ENCODE measurements at places on chromosomes 4 and X.

- DNase-seq: no peak
Measured at GRCh38 chrX:3066555-3066954, 25.3 kb downstream of the ARSF start.

- no peak for DNase-seq
Measured at GRCh38 chr4:61332693-61333092, 132.6 kb downstream of the ADGRL3 start.

DNA sequence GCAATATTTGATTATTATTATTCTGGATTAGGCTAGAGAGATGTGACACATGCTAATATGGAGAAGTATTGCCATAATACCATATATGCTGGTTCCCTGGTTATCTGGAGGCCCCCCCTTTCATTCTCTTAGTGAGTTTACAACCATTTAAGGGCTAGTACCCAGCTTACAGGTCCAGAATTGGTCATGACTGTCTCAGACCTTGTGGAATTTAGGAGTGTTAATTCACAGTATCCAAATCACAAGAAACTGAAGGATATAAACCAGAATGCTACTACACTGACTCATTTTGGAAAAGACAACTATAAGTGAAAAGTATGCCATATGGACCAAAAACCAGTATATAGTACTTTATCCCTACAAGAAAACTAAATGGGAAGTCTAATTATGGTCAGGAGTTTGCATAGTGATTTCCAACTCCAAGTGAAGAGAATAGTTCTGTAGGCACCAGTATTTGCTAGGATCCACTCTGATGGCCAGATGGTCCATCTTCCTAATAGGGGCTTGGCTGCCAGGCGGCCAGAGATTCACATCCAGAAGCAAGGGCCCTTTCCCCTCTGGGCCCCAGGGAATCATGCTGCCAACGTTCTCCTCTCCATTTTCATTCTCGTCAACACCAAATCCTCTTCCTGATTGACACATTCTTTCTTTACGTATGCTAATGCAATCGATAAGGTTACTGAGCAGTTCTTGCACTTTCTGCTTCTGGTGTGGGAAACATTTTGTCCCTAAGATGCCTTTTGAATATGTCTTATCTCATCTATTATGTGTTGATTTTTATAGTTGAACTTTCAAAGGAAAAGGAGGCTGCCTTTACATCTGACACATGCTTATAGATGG, 123.6 kb downstream of the SHROOM3 start:
- no peak for DNase-seq

DNA sequence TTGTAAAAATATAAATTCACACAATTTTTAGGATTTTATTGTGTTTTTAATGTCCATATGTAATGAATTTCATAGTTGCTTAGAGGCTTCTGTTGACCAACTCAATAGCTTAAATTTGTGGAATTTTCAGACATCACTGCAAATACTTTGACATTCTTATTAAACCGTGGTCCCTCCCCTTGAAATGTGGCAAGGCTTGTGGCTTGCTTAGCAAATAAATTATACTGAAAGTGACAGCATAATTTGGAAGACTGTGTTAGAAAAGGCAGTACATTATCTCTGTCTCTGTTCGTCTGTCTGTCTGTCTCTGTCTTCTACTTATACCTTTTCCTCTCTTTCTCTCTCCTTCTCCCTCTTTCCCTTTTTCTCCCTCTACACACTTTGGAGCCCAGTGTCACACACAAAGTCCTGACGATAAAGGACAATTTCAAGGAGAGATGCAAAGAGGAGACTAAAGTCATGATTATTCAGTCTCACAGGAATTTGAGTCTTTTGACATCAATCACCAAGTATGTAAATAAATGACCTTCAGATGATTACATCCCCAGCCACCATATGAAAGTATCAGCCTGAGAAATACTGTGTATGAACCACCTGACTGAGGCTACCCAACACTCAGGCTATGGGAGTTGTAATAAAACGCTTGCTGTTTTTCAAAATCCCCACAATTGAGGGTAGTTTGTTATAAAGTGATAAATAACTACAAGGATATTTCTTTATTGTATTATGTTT, 21.0 kb upstream of the UGT2B7 start:
- no peak for DNase-seq

- DNase-seq: no peak
Measured at GRCh38 chrX:28126886-28127285, 145.6 kb upstream of the DCAF8L1 start.

DNA sequence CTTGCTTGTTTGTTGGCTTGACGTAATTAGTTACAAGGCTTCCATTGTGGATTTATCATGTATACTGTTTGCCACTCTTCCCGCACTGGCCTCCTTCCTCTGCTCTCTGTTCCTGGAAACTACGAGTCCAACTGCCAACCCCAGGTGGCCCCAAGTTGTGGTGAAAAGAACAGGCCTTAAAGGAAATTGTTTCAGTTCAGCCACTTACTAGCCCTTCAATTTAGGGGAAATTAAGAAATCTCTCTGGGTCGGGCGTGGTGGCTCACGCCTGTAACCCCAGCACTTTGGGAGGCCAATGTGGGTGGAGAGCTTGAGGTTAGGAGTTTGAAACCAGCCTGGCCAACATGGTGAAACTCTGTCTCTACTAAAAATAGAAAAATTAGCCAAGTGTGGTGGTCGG, 28.0 kb downstream of the RBM47 start:
- DNase-seq: no peak

DNA sequence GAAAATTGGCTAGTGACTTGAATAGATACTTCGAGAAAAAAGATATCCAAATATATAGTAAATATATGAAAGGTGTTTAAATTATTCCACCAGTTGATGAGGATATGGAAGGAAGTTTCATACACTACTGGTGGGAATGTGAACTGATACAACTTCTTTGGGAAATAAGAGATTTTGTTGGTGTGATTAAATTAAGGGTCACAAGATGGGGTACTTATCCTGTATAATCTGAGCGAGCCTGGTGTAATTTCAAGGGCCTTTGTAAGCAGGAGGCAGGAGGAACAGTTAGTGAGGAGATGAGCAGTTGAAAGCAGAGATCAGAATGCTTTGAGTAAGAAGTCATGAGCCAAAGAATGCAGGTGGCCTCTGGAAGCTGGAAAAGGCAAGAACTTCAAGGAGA, 192.2 kb downstream of the KCTD8 start:
- no peak for DNase-seq

GRCh38 chr4:46484881-46485280, 95.0 kb upstream of the GABRA2 start:
- DNase-seq: no peak

DNA sequence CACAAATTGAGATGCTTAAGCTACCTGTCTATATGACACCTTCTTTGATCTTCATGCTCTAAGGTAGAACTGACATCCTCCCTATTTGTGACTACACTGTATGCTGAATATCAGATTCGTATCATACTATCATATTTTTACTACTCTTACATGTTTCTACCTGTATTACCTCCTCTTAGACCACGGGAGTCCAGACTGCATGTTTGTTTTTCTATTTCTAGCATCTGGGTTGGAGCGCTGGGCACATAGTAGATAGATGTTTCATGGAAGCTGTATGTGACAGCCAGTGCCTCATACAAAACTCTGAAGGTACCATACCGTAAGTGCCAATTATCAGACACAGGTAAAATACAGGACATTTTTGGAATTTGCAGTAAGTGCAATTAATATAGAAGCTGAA, 47.6 kb downstream of the ATP10D start:
- DNase-seq: no peak

GRCh38 chr4:170025523-170026252, 507 bp downstream of the MFAP3L start:
- DNase-seq: peak; percentile 7

- DNase-seq: no peak
Measured at GRCh38 chrX:137428766-137429591, 136.9 kb upstream of the ZIC3 start.

GRCh38 chr4:141810038-141810711, 173.8 kb downstream of the IL15 start:
- no peak for DNase-seq

DNA sequence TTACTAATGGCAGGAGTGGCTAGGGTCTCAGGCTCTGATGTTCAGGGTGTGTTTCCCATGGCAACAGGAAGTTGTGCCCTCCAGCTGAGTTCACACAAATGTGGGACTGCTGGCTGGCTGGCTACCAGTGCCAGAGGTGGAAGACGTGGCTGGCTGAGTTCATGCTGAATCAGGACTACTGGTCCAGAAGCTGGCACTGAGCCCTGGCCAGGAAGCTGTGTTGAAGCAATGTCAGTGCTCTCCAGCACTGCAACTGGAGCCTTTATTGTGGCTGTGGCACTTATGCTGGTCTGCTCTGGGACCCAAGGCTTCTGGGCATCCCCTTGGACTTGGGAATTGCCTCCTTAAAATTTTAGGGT, 42.0 kb upstream of the ZXDA start:
- no peak for DNase-seq

DNA sequence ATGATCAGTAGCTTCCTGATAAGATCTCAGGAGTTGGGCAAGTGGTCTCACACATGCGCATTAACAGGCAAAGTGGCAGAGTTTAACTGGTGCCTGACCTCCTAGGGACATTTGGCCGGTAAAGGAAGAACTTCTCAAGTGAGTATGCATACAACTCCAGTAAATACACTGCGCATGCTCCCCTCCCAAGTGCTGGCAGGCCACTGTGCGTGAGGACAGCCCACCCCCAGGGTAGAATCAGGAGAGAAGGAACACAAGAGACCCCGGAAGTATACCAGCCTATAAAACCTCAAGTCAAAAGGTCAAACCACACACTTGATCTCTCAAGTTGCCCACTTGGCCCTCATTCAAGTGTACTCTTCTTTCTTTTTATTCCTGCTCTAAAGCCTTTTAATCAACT, 225.5 kb upstream of the ANKRD50 start:
- DNase-seq: no peak

GRCh38 chr4:76950052-76950955, 752 bp downstream of the SEPTIN11 start:
- peak; percentile 42 for DNase-seq

DNA sequence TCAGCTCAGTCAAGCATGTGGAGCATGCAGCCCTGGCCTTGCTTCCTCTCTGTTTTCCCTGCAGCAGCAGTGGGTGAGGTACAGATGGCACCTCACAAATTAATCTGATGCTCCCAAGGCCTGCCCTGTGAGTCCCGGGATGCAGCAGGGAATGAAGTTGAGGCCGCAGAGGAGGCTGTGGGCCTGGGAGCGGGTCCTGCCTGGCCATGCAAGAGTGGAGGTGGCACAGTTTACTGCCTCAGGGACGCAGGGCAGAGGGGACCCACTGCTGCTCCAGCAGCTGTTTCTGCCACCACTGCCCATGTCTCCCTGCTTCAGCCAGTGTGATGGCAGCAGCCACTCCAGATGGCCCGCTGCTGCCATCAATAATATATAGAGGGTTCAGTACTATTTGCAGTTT, 474.6 kb downstream of the EPHA5 start:
- no peak for DNase-seq

DNA sequence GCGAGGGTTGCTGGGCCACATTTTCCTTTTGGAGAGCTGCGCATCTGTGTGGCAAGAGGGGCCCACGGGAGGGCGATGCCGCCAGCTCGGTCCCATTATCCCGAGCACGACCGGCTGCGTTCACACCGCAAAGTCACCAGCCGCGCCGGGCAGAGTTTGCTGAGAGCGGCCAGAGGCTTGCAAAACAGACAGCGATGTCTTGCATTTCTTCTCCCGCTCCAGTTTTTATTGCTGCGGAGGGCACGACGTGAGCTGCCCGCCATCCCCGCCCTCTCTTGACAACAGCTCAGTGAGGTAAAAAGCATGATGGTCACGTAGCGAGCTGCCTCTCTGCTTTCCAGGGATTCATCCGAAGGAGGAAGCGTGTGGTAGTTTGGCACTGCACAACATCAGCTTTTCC, 102.1 kb upstream of the TENM3 start:
- no peak for DNase-seq

DNA sequence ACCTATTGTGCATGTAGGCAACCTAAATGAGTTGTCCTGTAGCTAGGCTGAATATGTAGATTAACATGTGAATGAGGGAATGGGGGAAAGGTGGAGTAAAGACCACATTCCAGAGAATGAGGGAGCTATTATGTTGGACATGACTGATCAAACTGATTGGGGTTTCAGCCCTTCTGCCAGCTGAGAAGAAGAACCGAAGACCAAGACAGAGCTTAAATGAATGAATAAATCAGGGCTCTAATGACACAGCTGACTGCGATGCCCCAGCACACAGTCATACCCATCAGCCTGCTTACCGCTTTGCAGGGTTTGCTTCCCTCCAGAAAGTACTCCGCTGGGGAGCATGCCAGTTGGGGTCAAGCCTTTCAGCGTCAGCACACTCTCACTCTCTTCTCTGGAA, 315.4 kb downstream of the PPP3CA start:
- no peak for DNase-seq

DNA sequence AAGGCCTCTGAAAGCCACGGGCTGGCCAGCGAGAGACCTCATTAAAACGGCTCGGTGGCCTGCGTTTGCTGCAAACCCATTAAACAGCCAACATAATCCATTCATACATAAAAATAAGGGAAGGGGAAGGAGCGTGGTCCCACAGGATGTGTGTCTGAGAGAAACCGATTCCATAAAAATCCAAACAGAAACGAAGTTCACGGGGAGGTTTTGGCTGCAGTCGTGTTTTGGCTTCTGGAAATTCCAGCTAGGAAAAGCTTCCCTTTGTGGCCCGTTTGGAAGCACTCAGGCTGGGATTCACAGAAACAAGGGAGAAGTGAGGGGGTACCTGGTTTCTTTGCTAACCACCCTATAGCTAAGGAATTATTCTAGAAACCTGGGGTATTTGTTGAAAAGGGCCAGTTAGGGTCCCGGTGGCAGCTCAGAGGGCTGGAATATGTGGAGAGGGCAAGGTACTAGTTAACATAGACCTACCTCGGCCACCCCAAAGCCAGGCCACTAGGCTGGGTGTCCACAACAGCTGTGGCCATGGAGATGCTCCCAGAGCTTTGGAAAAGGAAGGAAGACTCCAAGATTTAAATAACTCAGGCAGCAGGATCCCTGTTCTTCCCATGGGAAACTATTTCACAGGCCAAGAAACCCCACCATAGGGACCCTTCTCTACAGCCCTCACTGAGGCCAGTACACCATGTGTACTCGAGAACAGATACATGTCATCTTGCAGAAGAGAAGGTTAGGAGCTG, 166.8 kb downstream of the BCOR start:
- DNase-seq: no peak

GRCh38 chr4:163681208-163681821, 186.8 kb downstream of the TMA16 start:
- peak; percentile 13 for DNase-seq

DNA sequence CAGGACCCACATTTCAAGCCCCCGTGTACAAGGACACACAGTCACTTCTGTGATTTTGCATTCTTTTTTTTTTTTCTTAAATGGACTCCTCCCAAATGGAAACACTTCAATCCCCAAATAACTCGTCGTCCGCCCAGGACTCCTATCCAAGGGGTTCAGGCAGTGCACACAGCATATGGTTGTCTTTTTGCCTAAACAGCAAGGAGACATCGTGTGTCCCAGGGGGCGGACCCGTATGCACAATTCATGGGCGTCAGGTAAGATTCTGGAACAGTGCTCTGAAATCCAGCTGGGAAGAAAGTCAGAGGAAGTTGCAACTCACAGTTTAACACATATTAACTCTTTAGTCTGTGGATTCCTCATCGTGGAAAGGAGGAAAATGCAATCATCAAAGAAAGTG, 231.3 kb downstream of the SHOX start:
- no peak for DNase-seq

GRCh38 chr4:139849219-139849618, 183.6 kb downstream of the MGST2 start:
- DNase-seq: no peak
